Activated T-helper 2 cell treated with anti-CD3 and anti-CD28 coated beads, Interferon-gamma antibody, Interleukin-2, Interleukin-4, amounts not matched to agents 10 μg/mL and 5 μg/mL and 100 μg/mL, durations not matched to agents 14 hours and 24 hours and 36 hours (primary cell): ENCODE measurements at places on chromosomes 16 and 17. TPM values are rescaled to one million over a fixed set of nuclear protein-coding genes. Genes with fewer than 3 reads are reported as not detected.

DNA sequence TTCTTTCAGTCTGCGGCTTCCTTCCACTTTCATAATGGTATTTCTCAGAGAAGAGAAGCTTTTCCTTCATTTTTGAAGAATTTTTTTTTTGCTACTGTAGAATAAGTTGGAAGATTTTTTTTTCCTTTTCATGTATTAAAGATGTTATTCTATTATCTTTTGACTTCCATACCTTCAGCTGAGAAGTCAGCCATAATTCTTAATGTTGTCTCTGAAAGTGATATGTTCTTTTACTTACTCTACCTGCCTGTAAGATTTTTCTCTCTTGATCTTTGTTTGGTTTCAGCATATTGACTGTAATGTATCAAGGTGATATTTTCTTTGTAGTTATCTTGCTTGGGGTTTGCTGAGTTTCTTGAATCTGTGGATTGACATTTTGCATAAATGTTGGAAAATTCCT is 143.5 kb upstream of the TOX3 start:
- DNase-seq: no peak

TPSB2 gene
- not detected in 2 replicates for total RNA-seq

DNA sequence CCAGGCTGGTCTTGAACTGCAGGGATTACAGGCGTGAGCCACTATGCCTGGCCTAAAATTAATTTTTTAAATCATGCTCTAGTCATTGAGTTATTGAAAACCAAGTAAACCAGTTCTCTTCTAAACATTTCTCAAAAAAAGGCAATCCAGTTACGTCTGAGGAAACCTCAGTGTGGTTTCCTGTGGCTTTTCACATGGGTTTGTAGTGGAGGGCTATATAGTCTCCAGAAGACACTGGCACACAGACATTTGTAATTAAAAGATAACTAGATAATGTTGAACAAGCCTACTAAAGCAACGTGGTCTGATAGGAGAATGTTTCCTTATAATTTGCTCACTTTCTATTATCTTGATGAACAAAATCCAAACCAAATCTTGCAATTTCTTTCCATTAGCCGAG is 5.2 kb upstream of the TOB1 start:
- peak; percentile 31 for DNase-seq

- DNase-seq: no peak
These were observed 122.8 kb downstream of the ANKRD11 start for GRCh38 chr16:89367538-89367915.

- DNase-seq: no peak
These were observed 13.4 kb upstream of the CRHR1 start for GRCh38 chr17:45770632-45771270.

FOXF1 gene
- total RNA-seq: not detected in 2 replicates

GRB7 gene
- total RNA-seq: 0.39 and 0.74 TPM in 2 replicates

MYLK3 gene
- 0.25 and 0.32 TPM in 2 replicates for total RNA-seq

DNA sequence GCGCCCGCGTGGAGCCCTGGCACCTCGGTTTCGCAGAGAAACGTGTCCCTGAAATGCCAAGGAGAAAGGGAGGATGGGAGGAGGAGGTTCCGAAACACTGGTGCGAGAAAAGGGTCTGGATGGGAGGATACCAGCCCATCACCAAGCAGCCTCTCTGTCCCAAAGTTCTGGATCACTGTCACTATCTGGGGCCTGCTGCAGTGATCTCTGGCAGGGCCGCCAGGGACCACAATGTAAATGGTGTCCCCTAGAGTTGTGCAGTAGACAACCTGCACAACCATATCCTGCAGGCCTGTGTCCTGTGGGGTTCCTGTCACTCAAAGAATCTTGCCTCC is 229.3 kb downstream of the C16orf78 start:
- DNase-seq: no peak

NOG gene
- total RNA-seq: not detected in 2 replicates

TCAP gene
- total RNA-seq: 0.76 and 0.87 TPM in 2 replicates

- no peak for DNase-seq
These were observed 11.8 kb upstream of the SMPD3 start for GRCh38 chr16:68460067-68460466.

NOTUM gene
- total RNA-seq: 1.2 and 2.2 TPM in 2 replicates

PRAC1 gene
- not detected in 2 replicates for total RNA-seq

ACSM5 gene
- total RNA-seq: not detected in 2 replicates

- no peak for DNase-seq
These were observed 12.7 kb downstream of the MRM3 start for GRCh38 chr17:794876-795275.

DNA sequence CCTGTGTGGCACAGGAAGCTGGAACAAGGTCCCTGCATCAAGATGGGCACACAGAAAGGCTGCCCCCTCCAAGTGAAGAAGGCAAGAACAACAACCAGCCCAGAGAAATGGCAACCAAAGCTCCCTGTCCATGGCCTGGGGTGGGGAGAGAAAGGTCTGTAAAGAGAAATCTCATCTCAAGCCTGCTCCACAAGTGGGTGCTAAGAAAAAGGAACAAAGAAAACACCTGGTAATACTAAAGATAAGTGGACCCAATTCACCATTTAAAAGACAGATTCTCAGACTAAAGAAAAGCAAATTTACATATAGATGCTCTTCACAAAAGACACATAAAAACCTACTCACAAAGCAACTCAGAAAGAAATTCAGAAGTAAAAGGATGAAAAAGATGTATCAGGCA is 107.4 kb downstream of the PARN start:
- no peak for DNase-seq

DNA sequence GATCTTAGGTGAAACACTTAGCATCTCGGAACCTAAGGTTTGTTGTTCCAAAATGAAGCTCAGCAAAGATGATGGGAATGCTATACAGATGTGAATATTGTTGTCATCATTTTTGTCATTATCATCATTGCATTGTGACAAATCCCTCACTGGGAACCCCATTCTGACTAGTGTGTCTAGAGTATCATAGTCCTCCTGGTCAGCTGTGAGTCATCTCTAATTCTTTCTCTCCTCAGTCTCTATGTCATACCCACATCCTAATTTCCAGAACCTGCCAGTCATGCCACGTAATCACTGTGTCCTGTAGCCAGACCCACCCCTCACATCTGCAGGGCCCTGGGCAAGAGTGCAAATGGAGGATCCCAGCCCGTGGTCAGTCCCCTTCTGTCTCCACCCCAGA is 60.5 kb upstream of the CLEC3A start:
- DNase-seq: no peak
